GDM1 (cell line): ENCODE measurements at places on chromosomes 6 and 20.

- peak; percentile 64 for DNase-seq
Measured at GRCh38 chr6:81766482-81767069, 14.1 kb upstream of the TENT5A start.

- no peak for DNase-seq
Measured at GRCh38 chr6:3289664-3290055, 30.9 kb downstream of the PSMG4 start.

GRCh38 chr6:92109956-92110355 lies 1309.4 kb downstream of the EPHA7 start:
- DNase-seq: no peak

GRCh38 chr20:9035126-9035525 lies 33.8 kb upstream of the PLCB4 start:
- DNase-seq: no peak

DNA sequence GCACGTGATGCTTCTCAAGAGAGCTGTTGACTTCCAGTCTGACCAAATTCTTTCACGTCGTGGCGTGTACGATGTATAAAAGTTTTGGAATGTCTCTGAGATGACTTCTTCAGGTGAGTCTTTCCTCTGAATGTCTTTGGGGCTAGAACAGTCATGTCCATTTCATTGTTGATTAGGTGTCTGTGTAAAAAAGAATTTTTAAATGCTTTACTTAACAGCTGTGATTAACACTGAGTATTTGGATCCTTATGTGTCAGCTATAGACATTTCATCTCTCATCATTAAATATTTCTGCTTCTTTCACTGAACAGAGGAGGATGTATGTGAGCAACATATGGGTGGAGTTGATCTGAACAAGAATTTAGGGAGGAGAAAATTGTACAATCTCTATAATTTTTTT lies 29.3 kb upstream of the KIF13A start:
- DNase-seq: no peak

- no peak for DNase-seq
Measured at GRCh38 chr20:1946762-1947534, 46.9 kb downstream of the PDYN start.

DNA sequence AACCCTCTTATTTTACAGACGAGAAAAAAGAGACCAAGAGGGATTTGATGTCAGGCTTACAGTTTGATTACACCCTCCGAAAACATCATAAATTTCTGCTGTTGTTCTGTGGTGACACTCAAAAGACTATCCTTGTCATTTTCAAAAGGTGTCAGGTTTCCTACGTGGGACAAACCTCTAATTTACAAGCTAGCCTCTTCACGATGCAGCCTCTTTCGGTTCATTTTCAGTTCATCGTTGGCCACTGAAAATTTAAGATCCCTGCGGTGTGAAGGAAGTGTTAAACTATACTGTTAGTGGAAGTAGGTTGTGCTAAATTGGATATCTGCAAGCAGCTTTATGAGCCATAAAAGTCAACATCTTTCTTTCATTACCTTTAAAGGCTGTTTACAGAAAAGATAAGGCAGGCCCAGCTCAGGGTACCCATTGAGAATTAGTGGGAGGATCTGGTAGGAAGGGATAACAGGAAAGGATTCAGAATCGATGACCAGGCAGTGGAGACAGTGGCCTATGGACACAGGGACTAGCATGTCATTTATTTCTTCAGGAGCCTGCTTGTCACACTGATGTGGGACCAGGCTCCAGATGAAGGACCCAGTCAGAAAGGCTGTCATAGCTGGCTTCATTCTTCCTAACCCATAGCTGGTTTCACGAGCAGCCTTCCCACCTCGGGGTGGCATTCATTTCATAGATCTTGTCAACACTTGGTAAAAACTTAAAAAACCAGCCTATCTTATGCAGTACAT lies 329.1 kb upstream of the SOX4 start:
- no peak for DNase-seq

DNA sequence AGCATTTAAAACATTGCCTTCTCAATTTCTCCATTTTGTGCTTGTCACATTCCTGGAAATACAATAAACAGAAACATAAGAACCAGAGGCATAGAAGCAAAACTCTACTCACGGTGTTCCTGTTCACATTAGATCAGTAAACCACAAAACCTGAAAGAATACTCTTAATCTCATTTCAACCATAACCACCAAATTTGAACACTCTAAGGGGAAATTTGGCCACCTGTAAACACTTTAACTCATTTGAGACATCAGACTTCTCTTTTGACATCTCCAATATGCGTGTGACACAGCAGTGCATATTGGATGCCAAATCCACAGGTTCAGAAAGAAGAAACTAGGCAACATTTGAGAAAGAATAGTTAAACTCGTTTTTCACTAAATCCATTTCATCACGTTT lies 153.8 kb upstream of the IRAK1BP1 start:
- no peak for DNase-seq

GRCh38 chr6:104019075-104019753 lies 840.5 kb downstream of the HACE1 start:
- no peak for DNase-seq

DNA sequence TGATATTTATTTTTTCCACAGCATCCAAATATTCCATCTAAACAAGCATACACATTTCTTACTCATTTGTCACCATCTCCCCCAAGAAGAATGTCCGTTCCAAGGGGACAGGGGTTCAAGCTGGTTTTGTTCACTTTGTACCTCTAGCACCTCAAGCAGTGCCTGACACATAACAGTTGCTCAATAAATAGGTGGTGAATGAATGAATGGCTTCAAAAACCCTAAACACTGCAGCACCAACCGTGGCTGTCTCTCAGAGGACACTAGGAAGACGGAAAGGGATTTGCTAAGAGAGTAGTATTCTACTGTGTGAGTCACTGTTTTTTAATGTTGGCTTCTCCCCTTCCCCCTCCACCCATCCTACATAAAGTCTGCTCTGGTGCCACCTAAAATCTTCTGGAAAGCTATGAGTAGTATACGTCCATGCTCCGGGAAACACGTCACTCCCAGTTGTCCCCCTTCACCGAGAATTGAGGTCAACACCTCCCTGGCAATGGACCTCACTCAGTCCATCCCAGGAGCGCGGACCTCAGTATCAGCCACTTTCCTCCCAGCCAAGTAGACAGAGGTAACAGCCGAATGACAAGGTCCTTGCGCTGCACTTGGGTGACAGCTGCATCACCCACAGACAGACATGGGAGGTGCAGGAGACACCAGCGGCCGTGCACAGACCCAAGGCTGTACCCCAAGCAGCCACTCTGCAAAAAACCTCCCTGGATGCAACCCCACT lies 107.4 kb downstream of the PREX1 start:
- DNase-seq: no peak

- no peak for DNase-seq
Measured at GRCh38 chr20:34776177-34776576, 49.3 kb downstream of the NCOA6 start.

DNA sequence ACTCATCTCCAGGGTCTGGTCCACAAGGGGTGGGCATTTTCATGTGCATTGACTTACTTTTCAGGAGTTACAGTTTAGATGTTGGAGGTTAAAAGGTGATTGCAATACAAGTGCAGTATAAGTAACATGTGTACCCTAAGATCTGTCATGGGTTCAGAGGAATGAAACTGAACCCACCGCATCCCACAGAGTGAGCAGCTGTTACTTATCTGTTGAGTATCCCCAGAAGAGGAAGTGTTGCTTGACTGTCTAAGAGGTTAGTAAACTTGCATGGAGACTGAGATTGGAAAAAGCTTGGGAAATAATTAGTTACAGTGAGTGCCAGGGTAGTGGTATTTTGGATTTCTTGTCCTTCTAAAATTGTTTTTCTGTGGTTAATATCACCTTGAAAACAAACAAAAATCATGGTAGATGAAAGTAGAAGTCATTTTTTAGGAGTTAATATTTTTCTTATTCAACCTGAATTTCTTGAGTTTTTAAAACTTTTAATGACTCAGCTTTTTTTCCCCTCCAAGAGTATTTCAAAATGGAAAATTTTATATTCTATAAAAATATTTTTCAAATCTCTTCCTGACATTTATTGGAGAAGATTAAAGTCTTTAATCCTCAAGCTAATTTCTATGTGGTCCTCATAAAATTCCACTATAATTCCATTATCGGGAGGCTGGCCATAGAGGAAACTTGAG lies 306.1 kb downstream of the ZNF217 start:
- DNase-seq: no peak
